ENCODE measurements at places on chromosomes 5 and 9.

DNA sequence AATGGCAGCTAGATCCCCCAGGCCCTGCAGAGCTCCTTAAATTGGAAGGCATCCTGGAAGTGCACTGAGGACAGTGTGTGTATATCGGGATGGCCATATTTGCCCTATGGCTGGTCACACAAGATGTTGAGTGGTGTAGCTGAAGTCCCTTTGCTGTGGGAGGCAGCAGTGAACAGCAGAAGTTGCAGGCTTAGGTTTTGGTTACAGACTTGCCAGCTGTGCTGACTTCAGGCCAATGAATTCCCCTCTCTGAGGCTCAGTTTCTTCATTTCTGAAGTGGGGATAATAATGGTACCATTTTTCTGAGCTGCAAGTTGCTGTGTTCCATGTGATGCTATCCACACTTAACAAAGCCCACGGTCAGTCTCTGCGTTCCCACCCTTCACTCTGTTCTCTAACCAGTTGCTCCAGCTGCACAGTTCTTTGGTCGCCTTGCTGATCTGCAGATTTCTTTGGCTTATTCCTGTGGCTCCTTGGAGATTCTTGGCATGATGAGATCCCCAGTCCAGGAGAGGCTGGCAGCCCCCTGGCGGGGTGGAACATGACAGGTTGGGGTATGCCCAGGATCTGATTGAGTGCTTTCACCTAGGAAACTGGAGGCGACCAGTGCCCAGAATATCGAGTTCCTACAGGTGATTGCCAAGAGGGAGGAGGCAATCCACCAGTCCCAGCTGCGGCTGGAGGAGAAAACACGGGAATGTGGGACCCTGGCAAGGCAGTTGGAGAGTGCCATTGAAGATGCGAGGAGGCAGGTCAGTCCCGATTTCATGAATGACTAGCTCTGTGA, 6.5 kb upstream of the GLE1 start:
- DNase-seq, result no peak

DNA sequence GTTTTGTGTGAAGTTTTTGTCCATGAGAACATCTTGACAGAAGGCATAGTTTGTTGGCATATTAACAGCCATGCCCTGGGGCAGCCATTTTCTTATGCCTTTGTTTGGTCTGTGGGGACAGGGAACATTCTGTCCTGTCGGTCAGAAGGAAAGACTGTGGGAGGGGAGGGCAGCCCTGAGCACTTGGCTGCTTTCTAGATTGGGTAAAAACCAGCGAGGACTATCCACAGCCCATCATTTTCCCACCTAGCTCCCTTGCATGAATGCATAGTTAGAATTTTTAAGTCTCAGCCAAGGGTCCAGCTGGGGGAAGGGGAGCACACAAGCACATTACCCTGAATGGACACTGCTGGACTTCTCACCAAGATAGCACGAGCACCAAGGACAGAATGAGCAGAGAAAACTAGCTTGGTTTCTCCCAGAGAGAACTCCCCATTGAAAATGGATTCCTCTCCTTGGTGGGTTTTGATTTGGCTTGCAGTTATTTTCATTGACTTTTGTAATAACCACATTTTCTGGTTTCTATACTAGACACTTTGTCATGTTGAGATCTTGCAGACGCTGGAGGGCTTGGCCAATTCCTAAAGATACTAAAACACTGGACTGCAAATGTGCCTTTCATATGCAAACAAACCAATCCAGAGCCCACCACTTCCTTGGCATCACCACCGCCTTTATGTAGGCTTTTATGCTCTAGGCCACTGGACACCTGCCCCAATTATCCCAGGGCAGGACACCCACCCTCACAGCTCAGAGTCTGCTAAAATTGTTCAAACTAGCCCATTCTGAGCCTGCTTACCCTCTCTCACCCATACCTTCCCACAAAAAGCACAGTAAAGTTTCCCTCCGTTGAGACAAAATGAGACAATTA, 129.9 kb downstream of the BOD1 start:
- DNase-seq, result no peak

GRCh38 chr5:174522480-174523260, 201.7 kb upstream of the MSX2 start:
- DNase-seq, result no peak

DNA sequence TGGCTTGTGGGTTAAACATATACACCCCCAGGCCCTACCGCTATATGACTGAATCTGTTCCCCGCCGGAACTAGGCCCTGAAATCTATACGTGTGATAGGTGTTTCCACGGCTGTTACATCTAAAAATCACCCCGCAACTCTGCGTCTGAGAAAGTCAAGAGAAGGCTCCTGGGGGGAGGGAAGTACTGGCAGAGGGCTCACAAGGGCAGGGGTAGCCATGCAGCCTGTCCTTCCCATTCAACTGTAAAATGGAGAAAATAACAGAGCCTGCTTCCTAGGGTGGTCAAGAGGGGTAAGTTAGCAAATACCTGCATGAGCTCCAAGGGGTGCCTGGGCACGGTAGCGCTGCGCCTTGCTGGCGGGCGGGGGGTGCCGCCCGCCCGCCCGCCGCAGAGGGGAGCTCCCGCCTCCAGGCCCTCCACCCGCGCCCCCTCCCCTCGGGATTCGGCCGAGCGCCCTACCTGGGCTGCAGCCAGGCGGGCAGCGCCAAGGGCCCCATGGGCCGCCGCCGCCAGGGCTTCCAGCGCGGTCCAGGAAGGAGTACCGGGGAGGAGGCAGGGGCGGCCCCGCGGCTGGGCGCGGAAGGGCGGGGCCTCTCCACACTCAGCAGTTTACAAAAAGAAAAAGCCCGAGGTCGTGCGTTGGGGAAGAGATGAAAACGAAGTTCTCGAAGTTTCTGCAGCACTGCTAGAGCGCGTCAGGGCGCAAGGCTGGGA, at the start of gene HACD4:
HACD4 (minus strand) TSS at position 550 of the 717 bp plus-strand sequence; CDS start at position 500, 50 bp downstream.
- no peak for DNase-seq

DNA sequence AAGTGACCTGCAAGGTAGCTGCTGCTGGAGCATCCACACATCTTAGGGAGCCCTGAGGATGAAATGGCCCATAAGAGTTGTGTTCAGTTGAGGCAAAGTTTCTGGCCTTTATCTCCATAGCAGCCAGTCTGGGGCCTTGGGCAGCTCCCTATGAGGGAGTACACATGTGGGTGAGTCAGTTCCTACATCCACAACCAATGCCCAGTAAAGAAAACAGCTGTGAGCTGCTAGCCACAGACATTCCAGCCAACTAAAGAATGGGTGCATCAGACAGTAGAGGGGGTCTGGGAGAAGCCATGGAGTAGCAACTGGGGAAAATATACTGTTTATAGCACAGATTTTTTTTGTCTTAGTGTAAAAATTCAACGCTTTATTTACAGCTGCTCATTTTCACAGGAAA, 720.7 kb downstream of the TLE1 start:
- peak; percentile 68 for DNase-seq

GRCh38 chr9:70474413-70474812, 60.0 kb upstream of the KLF9 start:
- DNase-seq, result no peak

- no peak for DNase-seq
Observed at GRCh38 chr5:126438267-126438666, 15.1 kb downstream of the GRAMD2B start.

GRCh38 chr9:93354451-93354850, 97.0 kb upstream of the FAM120A start:
- DNase-seq, result no peak

GRCh38 chr9:129350143-129350935, 172.3 kb upstream of the IER5L start:
- no peak for DNase-seq

DNA sequence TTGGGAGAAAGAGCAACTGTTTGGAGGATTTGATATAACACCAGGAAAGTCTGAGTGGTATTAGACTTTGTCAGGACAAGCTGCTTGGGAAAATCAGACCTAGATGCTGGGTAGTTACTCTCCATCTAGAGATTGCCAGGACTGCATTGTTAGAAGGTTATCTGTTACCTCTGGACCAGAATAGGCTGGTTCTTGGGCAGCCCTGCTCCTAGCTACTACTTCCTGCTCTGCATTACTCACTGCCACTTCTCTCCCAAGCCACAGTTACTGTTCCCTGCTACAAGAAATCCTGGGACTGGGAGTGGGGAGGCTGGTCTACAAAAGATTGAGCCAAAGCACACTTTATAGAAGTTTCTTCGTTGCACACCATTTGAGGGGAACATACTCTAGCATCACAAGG, 95.5 kb upstream of the KCNN2 start:
- DNase-seq, result no peak
